Hematopoietic multipotent progenitor cell treated with erythropoietin and hydrocortisone succinate and interleukin-3 and kit ligand, for 6 days (in vitro differentiated cells): ENCODE measurements at places on chromosomes 3 and 15.

- DNase-seq: no peak
Measured at GRCh38 chr3:67641451-67641850, 13.0 kb downstream of the SUCLG2 start.

- no peak for DNase-seq
Measured at GRCh38 chr15:52727815-52728214, 48.6 kb upstream of the ATOSA start.

GRCh38 chr3:122948408-122948807 is 79.2 kb downstream of the SEMA5B start:
- DNase-seq: no peak

DNA sequence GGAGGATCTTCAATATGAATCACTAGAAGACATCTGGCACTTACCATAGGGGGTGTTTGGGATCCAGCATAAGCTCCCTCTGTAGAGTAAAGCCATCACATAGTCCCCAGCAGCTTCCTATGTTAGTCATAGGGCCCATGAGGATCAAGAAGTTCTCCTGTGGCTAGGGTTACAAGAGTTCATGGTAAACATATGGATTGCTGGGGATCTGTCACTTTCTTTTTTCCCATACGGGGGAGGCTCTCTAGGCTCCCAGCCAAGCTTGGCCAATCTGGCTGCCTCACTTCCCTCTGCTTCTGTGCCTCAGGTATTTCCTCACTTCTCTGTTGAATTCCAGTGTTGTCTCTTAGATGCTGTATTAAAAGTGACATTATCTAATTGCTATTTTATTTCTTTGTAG is 597.9 kb downstream of the PDCD6IP start:
- DNase-seq: no peak

GRCh38 chr3:70620367-70620766 is 307.9 kb upstream of the MDFIC2 start:
- no peak for DNase-seq

DNA sequence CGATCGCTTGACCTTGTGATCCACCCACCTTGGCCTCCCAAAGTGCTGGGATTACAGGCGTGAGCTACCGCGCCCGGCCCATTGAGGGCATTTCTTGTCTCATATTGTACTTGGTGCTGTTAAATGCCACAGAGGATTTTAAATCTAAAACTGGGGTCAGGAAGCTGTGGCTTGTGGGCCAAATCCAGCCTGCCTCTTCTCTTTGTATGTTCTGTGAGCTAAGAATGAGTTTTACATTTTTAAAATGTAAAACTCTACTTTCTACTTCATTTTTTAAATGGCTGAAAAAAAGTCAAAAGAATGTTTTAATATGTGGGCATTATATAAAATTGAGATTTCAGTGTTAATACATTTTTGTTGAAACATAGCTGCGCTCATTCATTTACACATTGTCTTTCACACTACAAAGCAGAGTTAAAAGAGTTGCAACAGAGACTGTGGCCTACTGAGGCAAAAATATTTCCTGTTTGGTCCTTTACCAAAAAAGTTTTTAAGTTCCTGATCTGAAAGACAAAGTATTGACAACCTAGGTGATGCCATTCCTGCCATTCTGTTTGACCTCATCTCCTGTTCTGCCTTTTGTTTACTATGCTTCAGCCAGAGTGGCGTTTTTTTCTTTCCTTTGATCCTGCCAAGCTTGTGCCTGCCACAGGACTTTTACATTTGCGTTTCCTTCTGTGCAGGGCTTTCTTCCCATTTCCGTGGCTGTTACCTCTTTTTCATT is 50.4 kb downstream of the PDCD6IP start:
- DNase-seq: no peak

- no peak for DNase-seq
Measured at GRCh38 chr3:73401059-73401458, 223.7 kb downstream of the PDZRN3 start.

DNA sequence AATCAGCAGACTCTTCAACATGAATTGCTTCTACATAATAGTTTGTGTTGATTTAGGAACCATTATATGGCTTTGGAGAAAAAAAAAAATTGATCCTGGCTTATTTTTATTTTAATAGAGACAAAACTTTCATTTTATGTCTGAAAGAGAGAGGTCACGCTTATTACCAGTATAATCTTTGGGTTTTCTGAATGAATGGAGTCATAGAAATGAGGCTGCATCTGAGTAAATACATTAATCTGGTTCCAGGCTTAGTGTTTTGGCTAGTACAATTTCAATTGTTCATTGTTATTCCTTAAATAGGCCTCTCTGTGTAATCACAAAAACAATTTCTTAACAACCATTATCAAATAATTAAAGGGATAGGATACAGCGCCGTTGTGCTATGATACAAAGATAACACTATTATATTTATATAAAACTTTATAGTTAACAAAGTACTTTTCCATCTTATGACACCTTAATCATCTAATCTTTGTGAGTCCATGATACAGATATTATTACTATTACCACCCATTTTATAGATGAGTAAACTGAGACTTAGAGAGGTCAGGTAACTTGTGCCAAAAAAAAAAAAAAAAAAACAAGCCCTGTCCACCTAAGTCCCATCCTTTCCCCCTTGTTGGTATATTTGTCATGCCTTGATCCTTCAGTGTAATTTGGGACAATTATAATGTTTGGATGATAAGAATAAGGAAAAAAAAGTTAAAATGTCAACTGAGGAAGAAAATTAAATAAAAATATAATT is 41.8 kb upstream of the GOLM2 start:
- DNase-seq: no peak

DNA sequence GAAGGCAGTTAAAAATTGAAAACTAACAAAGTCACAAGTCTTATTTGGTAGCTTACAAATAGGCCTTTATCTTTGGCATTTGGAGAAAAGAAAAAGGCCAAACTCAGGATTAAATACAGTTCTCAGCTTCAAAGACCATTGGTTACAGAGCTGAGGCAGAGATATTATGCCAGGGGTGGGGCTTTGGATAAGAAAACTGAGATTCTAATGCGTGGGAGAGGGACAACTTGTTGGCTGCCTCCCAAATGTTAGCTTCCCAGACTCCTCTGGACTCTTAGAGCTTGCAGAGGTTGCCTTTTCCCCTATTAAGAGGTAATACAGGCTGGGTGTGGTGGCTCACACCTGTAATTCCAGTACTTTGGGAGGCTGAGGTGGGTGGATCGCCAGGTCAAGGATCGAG is 231.8 kb downstream of the SQOR start:
- DNase-seq: no peak

DNA sequence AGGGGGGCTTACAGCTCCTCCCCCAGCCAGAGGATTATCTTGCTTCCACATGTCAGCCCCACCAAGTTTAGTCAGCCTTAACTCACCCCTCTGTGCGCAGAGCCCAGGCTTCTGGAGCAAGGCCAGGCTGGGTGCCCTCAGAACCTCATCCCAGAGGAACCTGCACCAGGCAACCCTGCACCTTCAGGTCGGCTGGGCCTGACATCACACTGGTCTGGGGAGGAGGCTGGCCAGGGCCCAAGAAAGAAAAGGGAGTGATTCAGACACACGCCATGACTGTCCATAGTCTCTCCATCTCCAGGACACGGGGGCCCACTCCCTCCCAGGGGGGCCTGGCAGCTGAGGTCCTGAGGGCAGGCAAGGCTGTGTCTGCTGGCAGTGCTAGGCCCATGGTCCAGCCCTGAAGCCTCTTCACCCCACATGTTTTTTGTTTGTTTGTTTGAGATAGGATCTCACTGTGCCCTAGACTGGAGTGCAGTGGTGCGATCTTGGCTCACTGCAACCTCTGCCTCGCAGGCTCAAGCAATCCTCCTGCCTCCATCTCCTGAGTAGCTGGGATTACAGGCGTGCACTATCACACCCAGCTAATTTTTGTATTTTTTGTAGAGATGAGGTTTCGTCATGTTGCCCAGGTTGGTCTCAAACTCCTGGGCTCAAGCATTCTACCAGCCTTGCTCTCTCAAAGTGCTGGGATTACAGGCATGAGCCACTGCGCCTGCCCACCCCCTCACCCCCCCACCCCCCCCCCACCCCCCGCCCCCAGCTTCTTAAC is 11.1 kb downstream of the TNK2 start:
- peak; percentile 71 for DNase-seq

DNA sequence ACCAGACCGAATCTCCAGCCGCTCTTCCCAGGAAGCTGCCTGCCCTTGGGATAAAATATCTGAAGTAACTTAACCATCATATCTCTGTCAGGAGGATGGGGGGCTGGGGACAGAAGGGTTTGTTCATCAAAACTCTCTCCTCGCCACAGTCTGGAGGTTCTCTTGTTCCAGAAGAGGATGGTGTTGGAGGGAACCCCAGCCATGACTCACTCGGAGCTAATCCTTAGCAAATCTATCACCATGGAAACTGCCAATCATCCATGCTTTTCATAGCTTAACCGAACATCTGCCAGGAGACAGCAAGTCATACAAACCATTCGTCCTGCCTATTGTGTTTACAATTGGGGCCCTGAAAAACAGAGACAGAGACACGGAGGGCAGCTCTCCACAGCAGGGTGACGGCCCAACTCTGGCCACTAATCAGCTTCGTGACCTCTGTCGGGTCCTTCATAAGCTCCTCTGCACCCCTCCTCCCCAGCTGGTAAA is 73.8 kb upstream of the HEG1 start:
- DNase-seq: peak; percentile 24

- no peak for DNase-seq
Measured at GRCh38 chr3:171648069-171648468, 162.2 kb downstream of the PLD1 start.

GRCh38 chr3:13174803-13175135 is 101.5 kb upstream of the IQSEC1 start:
- DNase-seq: no peak

GRCh38 chr3:197682713-197683112 is 54.0 kb downstream of the RUBCN start:
- no peak for DNase-seq

GRCh38 chr3:3842356-3842755 is 43.1 kb downstream of the LRRN1 start:
- no peak for DNase-seq

DNA sequence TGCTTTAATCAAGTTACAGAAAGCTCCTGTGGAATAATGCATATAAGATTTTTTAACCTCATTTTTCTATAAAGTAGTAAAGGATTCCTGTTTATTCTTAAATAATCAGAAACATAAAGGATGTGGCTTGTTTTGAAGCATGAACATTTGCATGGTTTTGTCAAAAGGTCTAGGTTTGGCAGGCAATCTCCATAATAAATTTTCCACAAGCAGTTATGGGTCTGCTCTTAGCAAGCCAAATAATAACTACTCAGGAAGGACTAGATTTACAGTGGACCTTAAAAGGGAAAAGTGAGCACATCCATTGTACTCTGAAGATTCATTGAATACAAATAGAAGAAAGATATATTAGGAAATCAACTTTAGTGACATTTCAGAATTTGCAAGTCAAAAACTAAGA is 407.3 kb upstream of the CBLB start:
- no peak for DNase-seq

GRCh38 chr15:69060744-69061143 is 46.2 kb downstream of the NOX5 start:
- DNase-seq: peak; percentile 48

DNA sequence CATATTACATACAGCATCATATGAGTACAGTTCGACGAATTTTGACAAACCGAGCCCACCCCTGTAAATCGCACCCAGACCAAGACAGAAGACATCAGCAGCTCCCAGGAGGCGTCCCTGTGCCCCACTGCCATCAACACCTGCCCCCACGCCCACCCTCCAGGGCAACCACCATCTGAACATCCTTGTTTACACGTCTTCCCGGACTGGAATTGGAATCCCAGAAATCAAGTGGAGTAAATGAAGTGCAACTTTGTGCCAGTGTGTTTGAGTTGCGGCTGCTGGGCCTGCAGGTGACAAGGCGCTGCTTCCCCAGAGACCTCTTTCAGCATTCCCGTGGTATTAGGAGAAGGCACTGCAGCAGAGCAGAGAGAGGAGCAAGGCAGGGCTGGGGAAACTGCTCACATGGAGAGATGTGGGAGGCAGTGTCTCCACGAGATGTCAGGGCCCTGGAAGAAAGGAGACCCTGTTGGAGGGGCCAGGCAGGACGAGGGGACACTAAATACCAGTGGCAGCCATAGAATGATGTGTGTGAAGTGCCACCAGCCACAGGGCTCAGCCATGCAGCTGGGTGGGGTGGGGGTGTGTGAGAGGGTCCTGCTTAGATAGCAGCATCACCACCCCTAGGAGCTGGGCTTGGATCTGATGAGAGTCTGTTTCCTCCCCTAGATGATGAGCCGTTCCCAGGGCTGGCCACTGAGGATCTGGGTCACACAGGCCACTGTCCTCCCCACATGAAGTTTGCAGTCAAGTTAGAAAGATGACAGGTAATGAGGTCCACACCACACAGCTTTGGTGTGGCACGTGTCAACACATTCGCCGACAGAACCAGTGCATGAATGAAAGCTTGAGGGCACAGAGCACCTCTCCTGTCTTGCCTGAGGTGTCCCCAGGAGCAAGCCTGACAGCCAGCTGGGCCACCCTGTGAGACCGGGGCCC is 33.4 kb upstream of the PCSK6 start:
- DNase-seq: no peak

DNA sequence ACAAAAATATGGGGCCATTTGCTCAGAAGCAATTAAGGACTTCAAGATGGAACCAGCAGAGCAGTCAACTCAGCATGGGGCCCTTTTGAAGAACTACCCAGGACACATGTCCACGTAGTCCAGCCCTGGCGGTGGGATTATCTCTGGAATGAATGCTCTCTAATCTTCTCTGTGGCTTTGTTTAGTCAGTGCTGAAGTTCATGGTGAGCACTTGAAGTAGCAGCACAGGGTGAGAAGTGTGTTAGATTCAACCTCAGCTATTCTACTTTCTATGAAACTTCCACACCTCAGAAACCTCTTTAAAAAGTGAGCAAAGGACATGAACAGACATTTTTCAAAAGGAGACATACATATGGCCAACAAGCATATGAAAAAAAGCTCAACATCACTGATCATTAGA is 74.4 kb downstream of the THRB start:
- no peak for DNase-seq

DNA sequence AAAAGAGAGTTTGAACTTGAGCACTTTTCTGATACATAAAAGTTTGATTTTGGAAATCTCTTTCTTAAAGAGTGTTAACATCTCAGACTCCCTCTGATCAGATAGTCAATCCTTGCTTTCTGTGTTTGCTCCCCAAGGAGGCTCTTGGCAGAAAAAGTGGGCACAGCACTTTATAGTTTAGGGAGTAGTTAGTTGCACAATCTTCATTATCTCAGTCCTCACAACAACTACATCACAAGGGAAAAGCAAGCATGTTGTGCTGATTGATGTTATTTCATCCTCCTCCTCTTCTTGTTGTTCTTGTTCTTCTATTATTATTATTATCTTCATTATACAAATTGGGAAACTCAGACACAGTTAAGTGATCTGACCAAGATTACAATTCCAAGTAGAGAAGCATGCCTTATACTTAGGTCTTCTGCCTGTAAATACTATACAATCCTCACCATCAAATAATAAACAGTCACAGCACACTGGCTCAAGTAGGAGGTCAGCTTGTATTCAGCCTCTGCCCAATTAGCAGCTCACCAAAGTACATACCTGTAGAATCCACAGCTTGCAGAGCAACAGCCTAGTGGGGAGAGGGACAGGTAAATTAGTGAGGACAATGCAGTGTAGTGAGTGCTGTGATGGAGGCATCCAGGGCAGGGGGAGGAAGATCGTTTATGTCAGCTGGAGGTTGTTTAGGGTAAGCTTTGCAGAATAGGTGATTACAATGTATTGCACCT is 304.1 kb upstream of the MME start:
- DNase-seq: no peak
